ENCODE measurements at places on chromosomes 13 and 19.

- DNase-seq: no peak
Measured at GRCh38 chr13:23949200-23949599, 51.9 kb upstream of the C1QTNF9B start.

DNA sequence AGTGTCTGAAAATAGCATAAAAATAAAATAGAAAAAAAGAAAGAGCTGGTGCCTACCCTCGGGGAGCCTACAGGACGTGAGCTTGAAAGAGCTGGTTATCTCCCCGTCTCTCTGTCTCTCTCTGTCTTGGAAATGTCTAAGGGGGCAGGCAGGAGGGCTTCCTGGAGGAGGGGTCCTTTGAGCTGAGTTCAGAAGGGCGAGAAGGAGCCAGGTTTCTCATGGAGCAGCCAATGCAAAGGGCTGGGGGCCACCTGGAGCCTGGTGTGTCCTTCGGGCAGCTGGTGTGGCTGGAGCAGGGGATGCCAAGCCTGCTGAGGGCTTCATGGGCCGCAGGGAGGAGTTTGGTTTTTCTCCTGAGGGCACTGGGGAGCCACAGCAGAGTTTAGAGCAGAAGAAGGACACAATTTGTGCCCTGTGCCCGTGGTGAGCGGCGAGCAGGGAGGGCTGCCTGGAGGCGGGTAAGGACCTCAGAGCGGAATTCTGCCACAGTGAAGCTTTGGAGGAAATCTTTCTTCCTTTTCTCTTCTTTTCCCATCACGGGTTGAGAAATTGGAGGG, 38.7 kb downstream of the EFNA2 start:
- DNase-seq: no peak

- DNase-seq: no peak
Measured at GRCh38 chr13:67520886-67521285, 290.8 kb upstream of the PCDH9 start.

DNA sequence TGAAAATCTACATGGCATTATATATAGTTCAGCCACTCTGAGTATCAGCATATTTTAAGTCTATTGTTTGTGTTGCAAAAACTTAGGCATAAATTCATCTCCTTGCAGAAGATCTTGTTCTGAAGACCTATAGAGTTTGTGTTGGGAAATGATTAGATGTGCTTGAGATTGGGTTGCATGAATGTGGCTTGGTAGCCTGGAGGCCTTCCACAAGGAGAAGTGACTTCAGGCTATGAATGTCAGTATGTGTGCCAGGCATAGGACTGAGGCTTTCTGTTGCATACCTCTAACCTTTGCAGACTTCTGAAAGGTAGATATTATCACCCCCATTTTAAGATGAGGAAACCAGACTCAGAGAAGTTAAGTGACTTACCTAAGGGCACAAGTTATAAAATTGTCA, 188.6 kb downstream of the OLFM4 start:
- DNase-seq: no peak

DNA sequence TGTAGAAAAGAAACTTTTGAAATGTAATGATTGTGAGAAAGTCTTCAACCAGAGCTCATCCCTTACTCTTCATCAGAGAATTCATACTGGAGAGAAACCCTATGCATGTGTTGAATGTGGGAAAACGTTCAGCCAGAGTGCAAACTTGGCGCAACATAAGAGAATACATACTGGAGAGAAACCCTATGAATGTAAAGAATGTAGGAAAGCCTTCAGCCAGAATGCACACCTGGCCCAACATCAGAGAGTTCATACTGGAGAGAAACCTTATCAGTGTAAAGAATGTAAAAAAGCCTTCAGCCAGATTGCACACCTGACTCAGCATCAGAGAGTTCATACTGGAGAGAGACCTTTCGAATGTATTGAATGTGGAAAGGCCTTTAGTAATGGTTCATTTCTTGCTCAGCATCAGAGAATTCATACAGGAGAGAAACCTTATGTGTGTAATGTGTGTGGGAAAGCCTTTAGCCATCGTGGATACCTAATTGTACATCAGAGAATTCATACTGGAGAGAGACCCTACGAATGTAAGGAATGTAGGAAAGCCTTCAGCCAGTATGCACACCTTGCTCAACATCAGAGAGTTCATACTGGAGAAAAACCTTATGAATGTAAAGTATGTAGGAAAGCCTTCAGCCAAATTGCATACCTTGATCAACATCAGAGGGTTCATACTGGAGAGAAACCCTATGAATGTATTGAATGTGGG, 19.3 kb downstream of the ZNF583 start:
- no peak for DNase-seq

GRCh38 chr19:3413796-3414327, 47.5 kb downstream of the NFIC start:
- DNase-seq: no peak

- no peak for DNase-seq
Measured at GRCh38 chr13:105462098-105462497, 1073.4 kb downstream of the EFNB2 start.

DNA sequence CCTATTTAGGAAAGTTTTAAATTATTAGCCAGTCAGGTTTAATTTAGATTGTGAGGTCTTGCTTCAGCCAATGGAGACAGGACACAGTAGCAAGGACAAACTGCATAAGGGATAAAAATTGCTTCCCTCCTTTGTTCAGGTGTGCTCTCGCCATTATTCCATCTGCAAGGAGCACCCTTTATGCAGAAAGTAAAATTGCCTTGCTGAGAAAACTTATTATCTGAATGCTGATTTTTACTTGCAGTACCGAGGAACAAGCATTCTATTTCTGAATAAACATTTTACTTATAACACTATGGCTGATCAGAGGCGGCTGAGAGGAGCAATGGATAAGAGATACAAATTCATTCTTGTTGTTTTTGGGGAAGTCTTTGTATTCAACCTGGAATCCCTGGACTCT, 8.0 kb downstream of the CYP4F22 start:
- DNase-seq: no peak

DNA sequence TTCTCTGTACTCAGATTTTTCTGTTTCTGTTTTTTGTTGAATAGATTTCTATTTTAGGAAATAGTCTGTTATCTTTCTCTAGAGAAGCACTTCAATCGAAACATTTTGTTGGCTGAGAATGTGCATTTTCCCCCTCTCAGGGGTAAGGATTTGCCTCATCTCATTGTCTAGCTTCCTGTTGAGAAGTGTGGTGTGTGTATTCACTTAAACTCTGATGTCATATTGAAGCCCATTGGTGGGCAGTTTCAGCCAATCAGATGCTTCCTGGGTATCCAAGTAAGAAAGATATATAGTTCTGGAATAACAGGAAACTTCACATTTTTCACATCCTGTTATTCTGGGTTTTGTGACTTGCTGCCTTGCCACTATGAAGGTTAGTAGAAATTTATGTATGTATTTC, 87.6 kb downstream of the ARHGEF7 start:
- no peak for DNase-seq

- peak; percentile 58 for DNase-seq
Measured at GRCh38 chr13:56187331-56187730, 953.4 kb upstream of the PRR20A start.

- no peak for DNase-seq
Measured at GRCh38 chr13:21785990-21786389, 115.1 kb downstream of the FGF9 start.

GRCh38 chr13:67231289-67232000, 1.3 kb upstream of the PCDH9 start:
- no peak for DNase-seq

- no peak for DNase-seq
Measured at GRCh38 chr19:55092423-55093318, 17.0 kb downstream of the EPS8L1 start.

DNA sequence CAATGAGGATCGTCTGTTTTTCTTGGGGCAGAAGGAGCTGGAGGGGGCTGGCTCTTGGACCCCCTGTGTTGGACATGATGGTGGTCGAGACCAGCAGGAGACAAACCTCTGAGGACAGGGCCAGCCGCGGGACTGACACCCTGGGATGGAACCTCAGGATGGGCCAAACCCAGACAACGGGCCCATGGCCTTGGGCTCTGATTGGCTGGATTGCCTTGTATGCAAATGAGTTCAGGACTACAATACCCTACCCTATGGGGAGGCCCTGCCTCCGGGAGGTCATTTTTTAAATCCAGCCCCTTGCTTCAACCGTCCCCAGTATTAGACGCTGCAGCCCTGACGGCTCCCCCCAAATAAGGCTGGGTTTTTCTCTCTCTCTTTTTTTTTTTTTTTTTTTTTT, 22.0 kb downstream of the SLC5A5 start:
- DNase-seq: no peak

- no peak for DNase-seq
Measured at GRCh38 chr13:25300861-25301346, 521 bp upstream of the NUP58 start.

DNA sequence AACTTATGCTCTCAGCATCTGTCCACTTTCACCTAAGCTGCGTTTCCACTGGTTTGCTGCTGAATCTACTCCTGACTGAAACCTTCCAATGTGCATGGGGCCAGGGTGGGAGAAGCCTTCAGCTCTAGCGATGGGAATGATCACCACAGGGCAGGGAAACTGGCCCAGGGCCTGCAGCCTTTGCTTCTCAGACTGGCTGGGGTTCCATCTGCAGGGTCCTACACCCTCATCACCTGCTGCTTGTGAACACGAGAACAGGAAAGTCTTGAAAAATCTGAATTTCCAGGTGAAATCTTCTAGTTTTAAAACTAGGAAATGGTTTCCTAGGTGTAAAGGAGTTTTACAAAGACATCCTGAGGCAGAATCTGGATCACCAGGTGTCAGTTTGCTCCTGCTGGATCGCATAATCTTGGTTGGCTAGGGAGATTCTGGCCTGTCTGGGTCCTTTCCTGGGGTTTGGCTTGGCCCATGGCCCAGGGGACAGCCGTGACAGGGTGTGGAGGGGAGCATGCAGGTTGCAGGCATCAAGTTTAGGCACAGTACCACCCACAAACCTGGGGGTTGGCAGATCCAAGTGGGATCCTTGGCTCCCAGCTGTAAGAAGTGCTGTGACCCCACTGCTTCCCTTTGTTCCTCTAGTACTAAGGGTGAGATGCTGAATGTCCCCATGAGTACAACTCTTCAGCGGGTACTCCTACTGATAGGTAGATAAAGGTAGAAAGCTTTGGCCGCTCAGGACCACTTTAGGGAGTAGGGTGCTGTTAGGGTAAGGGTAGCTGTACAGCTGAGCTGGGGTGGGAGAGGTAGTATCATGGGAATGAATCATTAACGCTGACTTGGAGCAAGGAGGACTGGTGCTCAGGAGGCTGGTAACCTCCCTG, 1.8 kb upstream of the UBE2M start:
- no peak for DNase-seq

GRCh38 chr13:93425411-93425810, 198.8 kb downstream of the GPC6 start:
- no peak for DNase-seq

DNA sequence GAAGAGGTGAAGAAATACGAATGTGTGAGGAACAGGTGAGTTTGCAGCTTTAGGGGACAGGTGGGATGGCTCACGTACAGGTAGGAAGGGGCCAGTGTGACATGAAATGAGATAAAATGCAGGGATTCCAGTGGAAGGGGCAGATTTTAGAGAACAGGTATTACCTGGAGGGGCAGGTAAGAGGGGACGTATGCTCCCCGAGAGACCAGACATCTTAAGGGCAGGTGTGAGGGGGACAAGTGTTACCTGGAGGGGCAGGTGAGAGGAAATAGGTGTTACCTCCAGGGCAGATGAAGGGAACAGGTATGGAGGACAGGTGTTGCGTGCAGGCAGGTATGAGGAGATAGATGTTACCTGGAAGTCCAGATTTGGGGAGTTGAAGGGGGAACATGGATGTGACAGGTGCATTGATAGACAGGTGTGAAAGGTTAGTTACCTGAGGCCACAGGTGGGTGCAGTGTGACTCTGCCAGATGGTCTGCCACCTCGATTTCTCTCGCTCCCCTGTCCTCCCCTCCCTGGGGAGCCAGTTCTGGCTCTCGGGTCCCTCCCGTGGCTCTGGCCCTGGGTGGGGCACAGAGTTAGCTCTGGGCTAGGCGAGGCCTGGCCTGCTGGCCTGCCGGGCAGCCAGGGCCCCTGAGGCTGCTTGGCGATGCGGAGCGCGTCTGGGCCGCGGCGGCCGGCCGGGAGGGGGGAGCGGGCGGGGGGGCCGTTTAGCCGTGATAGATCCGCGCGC, 2.1 kb downstream of the ERFL start:
- no peak for DNase-seq

DNA sequence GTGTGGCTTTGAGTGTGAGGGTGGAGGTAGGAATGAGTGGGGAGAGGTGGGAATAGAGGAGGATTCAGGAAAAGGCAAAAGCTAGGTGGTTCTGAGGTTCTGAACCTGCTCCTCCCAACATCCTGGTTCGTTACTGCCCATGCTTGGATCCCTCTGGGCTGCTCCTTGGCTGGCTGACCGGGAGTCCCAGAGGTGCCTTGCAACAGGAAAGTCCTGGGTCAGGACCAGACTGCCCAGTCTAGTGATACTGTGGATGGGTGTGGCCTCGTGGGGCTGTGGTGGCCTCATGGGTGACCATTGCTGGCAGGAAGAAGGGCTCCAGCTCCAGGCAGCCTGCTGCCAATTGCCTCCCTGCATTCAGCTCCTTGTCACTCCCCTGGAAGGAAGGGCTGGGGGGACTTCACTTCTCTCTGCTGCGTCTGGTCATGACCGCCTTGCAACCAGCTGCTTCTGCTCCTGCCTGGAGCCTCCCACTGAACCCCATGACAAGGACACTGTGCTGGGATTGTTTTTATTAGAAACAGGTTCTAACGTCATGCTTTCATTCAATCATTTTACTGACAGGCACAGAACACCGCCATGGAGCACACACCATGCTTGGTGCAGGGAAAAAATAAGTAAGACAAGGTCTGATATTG, 61.5 kb upstream of the UBL3 start:
- no peak for DNase-seq

GRCh38 chr19:15433519-15434069, 14.8 kb upstream of the AKAP8L start:
- DNase-seq: no peak

- no peak for DNase-seq
Measured at GRCh38 chr13:21583478-21583877, 20.5 kb downstream of the MICU2 start.

- DNase-seq: no peak
Measured at GRCh38 chr13:71830736-71831135, 36.3 kb downstream of the DACH1 start.

- no peak for DNase-seq
Measured at GRCh38 chr13:91904597-91904996, 506.2 kb downstream of the GPC5 start.

DNA sequence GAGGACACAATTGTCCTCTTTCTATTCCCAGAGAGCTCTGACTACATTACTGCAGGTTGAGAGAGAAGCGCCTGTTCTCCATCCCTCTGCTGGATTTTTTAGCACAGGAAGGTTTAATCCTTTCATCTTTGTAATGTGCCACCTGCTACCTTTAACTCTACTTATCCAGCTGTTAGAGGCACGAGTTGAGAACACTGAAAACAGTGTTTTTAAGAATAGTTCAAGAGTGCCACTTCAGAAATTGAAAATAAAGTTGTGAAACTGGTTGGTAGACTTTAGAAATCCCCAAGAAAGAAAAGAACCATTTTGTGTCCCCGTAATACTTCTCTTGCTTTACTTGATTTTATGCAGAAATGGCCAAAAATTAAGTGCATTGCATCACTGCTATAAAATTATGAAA, 20.6 kb downstream of the FREM2 start:
- no peak for DNase-seq

- DNase-seq: peak; percentile 10
Measured at GRCh38 chr13:111384441-111385182, 64.2 kb downstream of the TEX29 start.
